ENCODE measurements at places on chromosomes 2 and 18. TPM values are rescaled to one million over a fixed set of nuclear protein-coding genes. Genes with fewer than 3 reads are reported as not detected.

ZNF24 gene
- total RNA-seq = 27.5 TPM

RAPGEF4 gene
- total RNA-seq = 15.4 TPM

NR4A2 gene
- total RNA-seq = 14.1 TPM

LOXL3 gene
- 12.4 TPM for total RNA-seq

- no peak for DNase-seq
These were observed 22.7 kb downstream of the SP5 start for GRCh38 chr2:170737821-170738220.

COL4A3 gene
- 0.38 TPM for total RNA-seq

PTPRM gene
- total RNA-seq = 238 TPM

- no peak for DNase-seq
These were observed 172.3 kb downstream of the BABAM2 start for GRCh38 chr2:28062867-28063266.

- no peak for DNase-seq
These were observed 70.3 kb upstream of the SLC9A2 start for GRCh38 chr2:102549027-102549426.

CWC22 gene
- total RNA-seq = 21.8 TPM

CD8B2 gene
- total RNA-seq = not detected

SLC4A5 gene
- 1.8 TPM for total RNA-seq

GRCh38 chr2:79788952-79789651 lies 276.3 kb downstream of the CTNNA2 start:
- DNase-seq = no peak

GRCh38 chr2:159119652-159120257 lies 151.3 kb downstream of the TANC1 start:
- no peak for DNase-seq

PSMA8 gene
- total RNA-seq = not detected

MARCHF4 gene
- total RNA-seq = not detected

DNA sequence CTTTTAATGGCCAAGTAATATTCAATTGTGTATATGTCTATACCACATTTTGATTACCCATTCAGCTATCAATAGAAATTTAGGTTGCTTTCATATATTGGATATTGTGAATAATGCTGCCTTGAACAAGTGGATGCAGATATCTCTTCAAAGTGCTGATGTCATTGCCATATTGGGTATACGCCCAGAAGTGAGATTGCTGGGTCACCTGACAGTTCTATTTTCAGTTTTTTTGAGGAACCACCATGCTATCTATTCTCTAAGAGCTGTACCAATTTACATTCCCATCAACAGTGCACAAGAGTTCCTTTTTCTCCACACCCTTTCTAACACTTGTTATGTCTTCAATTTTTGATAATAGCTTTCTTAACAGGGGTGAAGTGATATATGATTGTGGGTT lies 306.9 kb downstream of the ZNF516 start:
- no peak for DNase-seq

INO80D gene
- 15.3 TPM for total RNA-seq

AGAP1 gene
- total RNA-seq = 24.3 TPM

DNA sequence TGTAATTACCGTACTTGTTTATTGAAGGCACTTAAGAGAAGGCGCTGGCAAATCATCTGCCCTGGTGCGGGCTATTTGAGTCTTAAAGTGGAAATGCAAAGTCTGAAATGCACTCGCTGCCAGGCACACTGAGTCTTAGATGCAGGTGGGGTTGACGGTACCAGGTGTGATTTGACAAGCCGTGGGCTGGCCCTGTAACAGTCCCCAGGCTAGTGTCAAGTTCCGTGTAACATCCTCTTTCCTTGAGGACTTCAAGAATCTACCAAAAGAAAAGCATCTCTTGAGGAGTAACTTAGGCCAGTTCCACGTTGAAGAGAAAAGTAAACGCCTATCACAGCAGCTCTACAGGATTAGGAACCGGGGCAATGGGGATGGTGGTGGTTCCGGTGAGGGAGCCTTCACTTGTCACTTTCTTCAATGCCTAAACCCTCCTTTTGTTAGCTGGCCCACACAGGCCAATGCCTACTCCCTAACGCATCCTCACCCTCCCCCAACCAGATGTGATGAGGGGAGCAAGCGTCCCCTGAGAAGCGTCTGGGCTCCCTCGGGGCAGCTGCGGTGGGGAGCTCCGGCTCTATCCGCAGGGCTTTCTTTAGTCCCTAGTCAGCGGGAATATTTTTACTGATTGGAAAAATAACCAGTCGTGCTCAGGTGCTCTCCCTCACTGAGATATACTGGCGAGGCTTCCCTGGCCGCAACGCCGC lies 1.5 kb upstream of the UGP2 start:
- no peak for DNase-seq

NFATC1 gene
- total RNA-seq = 21.8 TPM

VWA3B gene
- total RNA-seq = not detected

DNA sequence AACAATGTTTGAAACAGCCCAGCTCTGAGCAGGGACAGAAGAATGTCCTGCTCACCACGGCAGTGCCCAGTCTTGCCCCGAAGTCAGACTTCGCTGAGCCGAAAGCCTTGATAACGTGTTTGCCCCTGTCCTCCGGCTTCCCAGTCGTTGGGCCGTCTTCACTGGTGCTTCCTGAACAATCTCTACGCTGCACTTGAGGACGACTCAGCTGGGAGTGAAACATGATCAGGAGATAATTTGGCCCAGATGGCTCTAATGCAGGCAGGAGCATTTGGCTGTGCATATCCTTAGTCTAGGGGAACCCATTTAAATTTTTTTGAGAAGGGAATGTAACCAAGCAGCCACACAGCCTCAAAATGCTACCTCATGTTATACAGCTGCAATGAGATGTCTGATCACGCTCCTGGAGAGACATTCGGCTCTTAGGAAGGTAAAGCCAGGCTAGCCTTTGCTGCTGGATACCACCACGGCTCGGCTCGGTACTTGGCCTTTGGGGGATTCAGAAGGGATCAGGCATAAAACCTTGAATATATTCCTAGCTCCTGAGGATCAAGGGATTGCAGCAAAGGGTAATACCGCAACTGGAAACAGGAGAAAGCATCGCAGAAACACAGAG lies 43.6 kb downstream of the FECH start:
- DNase-seq = no peak

GPAT2 gene
- 17.2 TPM for total RNA-seq

ASXL3 gene
- total RNA-seq = 0.36 TPM

DNA sequence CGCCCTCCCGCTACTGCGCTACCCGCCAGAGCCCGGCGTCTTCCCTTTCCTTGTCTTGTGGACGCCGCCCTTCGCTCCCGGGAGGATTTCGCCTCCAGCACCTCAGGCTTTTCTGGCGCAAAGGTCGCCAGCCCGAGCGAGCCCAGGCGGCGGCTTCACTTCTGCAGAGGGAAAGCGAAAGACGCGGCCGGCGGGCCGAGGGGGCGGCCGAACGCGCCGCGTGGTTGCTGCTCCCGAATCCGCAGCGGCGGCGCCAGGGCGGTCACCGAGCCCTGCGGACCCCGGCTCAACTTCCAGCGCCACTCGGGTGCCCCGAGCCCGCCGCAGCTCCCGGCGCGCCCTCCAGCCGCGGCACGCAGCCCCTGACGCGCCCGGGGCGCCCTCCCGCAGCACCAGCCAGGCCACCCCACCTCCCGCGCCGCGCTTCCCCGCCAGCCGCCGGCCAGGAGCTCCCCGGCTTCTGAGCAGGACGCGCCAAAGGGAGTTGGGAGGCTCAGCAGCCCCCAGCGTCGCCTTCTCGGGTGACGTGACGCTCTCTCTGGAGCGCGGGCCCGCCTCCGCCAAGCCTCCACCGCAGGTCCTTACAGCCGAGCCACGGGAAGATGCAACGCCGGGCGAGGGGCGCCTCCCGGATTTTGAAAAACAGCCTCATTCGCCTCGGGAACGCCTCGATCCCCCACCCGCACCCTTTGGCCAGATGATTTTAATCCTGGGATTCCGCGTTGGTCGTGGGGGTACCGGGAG lies 84.9 kb upstream of the EPB41L3 start:
- peak; percentile 32 for DNase-seq

COL6A3 gene
- 265 TPM for total RNA-seq

PPIL3 gene
- 14.7 TPM for total RNA-seq

CYP27C1 gene
- total RNA-seq = not detected

DNA sequence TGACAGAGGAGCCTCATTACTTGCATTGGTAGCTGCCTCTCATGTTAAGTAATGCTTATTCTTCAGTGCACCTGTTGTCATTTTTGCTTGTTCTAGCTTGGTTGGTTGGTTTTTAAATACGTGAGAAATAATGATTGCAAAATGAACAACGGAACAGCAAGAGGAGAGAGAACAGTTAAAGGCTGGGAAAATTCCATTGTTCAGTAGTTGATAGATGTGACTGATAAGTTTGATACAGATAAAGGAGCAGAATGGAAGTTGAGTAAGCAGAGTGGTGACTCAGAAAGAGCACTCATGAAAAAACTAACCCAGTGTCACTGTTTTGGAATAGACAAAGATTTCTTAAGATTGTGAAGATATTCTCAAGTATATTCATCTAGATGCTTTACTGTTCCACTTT lies 50.5 kb downstream of the MTA3 start:
- DNase-seq = no peak

LIMS4 gene
- total RNA-seq = 5.0 TPM

DNA sequence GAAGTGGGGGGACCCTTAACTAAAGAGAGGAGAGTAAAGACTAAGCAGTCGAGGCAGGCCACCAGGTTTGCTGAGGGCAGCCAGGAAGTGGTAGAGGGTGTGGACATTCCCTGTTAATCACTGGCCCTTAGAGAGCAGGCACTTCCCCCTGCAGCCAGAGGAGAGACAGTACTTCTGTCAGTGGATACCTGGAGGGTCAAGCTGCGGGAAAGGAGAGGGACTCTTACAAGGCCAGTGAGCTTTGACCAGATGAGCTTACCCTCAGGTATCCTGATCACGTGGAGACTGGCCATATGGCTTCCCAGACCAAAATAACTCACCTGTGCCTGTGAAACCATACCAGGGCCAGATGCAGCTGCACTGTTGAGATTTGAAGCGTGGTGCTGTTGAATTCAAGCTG lies 28.6 kb downstream of the ITGA6 start:
- no peak for DNase-seq

DNA sequence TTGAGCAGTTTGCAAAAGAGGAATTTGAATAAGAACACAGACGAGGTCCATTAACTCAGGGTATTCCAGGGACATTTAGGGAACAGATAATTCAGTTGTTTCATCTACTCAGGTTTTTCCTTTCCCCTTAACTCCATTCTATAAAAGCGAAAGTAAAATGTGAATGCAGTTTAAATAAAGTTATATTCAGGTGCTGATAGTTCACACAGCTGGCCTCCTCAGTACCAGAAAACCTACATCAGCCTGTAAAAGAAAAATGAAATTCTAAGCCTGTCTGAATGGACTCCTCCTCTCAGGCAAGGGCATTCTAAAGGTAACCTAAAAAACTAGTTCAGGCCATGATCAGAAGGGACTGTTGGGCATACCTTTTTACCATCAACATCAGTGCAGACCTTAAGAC lies 873.8 kb downstream of the SUCLG1 start:
- no peak for DNase-seq

DNA sequence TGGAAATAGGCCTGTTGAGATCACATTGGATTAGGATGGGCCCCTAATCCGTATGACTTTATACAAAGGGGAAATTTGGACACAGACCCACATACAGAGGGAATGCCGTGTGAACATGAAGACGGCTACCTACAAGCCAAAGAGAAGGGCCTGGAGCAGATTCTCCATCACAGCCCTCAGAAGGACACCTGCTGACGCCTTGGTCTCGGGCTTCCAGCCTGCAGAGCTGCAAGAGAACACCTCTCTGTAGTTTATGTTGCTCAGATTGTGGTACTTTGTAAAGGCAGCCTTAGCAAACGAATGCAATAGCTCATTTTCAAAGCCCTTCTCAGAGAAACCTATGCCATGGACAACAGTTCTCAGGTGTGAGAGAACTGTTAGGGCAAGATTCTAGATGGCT lies 86.1 kb downstream of the LONRF2 start:
- DNase-seq = no peak

- no peak for DNase-seq
These were observed 17.8 kb upstream of the TMEM18 start for GRCh38 chr2:694906-695510.

- no peak for DNase-seq
These were observed 21.2 kb downstream of the AMER3 start for GRCh38 chr2:130776550-130776949.

GRCh38 chr18:13175754-13176210 lies 42.8 kb upstream of the LDLRAD4 start:
- no peak for DNase-seq

MEP1B gene
- total RNA-seq = not detected

DNA sequence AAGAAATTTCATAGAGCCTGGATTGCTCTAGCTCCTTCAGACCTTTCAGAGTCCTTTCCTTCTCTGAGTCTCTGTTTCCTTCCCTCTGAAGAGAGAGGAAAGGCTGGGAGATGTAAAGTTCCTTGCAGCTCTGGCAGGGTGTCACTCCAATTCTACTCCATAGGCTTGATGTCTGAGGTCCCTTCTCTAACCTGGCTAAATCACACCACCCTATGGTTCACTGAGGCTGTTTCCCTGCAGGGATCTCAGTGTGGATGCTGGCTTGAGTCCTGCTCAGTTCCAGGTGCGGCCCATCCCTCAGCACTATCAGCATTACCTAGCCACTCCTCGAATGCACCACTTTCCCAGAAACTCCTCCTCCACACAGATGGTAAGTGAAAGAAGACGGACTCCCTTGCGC lies 209.7 kb downstream of the LOXHD1 start:
- no peak for DNase-seq

DNA sequence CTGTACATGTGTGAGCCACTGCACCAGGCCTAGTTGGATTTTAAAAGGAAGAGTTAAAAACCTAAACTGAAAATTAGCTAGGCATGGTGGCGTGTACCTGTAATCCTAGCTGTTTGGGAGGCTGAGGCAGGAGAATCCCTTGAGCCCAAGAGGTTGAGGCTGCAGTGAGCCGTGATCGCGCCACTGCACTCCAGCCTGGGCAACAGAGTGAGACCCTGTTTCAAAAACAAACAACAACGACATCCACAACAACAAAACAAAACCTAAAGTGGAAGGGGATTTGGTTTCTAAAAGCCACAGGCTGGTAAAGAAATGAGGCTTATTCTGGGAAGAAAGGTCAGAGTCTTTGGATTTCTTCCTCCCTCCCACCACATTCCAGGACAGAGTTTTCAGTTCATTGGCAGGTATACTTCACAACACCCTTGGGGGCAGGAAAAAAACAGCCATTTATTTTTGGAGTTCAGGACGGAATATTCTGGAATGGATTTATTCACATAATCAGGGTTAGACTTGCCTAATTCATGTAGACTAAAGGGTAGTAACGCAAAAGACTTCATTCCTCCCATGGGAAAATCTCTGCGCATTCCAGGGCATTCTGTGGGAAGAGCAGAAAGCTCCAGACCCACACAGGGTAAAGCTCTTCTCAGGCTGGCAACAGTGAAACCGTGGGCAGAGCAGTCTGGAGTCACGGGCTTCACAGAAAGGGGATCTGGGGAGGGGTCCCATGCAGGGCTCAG lies 34.9 kb downstream of the TEX44 start:
- no peak for DNase-seq

GRCh38 chr18:8208716-8209115 lies 400.5 kb upstream of the RAB12 start:
- no peak for DNase-seq

RBM44 gene
- 1.1 TPM for total RNA-seq

- DNase-seq = no peak
These were observed 544.9 kb upstream of the LINC00305 start for GRCh38 chr18:64693766-64694165.

All from omental fat pad (tissue), 4 donors.